GM12891 (cell line): ENCODE measurements at places on chromosomes 2 and 18.

- no peak for DNase-seq
Observed at GRCh38 chr18:33446604-33447003, 6.1 kb upstream of the CCDC178 start.

GRCh38 chr18:23779696-23780303 lies 90.5 kb downstream of the LAMA3 start:
- DNase-seq, result no peak

- DNase-seq, result peak; percentile 56
Observed at GRCh38 chr2:24009680-24010476, at the start of gene MFSD2B. MFSD2B (plus strand) TSS chr2:24010085; CDS start chr2:24010097, 12 bp downstream.

GRCh38 chr2:211957799-211958198 lies 580.8 kb downstream of the ERBB4 start:
- no peak for DNase-seq

DNA sequence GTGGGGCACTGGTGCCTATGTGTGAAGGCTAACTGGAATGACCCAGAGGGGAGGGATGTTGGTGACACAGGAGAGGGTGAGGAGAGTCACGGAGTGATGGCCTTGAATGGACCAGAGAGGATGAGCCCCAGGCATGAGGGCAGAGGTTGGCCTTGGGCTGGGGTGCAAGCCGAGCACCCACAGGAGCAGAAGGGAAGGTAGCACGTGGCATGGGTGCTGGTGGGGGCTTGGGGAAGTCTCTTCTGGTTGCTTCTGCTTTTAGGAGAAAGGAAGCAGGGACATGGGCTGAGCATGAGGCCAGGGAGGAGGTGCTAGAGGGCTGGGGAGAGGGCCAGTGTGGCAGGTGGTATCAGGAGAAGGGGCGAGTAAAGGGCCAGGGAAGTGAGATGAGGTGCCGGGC lies 183.8 kb downstream of the DYSF start:
- DNase-seq, result no peak

GRCh38 chr2:6103949-6104348 lies 411.8 kb downstream of the SOX11 start:
- DNase-seq, result no peak

GRCh38 chr2:148819019-148819585 lies 55.9 kb upstream of the KIF5C start:
- DNase-seq, result no peak

GRCh38 chr2:57205241-57205640 lies 841.4 kb upstream of the VRK2 start:
- no peak for DNase-seq

DNA sequence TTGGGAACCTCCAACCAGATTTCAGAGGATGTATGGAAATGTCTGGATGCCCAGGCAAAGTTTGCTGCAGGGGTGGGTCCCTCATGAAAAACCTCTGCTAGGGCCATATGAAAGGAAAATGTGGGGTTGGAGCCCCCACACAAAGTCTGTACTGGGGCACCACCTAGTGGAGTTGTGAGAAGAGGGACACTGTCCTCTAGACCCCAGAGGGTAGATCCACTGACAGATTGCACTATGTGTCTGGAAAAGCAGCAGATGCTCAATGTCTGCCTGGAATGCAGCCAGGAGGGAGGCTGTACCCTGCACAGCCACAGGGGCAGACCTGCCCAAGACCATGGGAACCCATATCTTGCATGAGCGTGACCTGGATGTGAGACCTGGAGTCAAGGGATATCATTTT lies 573.7 kb upstream of the NXPH2 start:
- DNase-seq, result no peak

GRCh38 chr2:106359512-106359911 lies 108.7 kb downstream of the RGPD3 start:
- no peak for DNase-seq

DNA sequence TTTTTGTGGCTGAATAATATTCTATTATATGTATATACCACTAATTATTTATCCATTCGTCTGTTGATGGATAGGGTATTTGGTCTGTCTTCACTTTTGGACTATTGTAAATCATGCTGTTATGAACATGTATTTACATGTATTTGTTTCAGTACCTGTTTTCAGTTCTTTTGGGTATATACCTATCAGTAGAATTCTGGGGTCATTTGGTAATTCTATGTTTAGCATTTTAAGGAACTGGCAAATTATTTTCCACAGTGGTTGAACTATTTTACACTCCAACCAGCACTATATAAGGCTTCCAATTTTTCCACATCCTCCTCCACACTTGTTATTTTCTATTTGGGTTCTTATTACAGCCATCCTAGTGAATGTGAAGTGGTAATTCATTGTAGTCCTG lies 12.4 kb upstream of the TANK start:
- no peak for DNase-seq

GRCh38 chr2:43057026-43057741 lies 169.2 kb downstream of the ZFP36L2 start:
- DNase-seq, result no peak

- DNase-seq, result no peak
Observed at GRCh38 chr2:157996799-157997198, 104.9 kb upstream of the UPP2 start.

- no peak for DNase-seq
Observed at GRCh38 chr2:219852626-219853025, 225.2 kb downstream of the SLC4A3 start.

DNA sequence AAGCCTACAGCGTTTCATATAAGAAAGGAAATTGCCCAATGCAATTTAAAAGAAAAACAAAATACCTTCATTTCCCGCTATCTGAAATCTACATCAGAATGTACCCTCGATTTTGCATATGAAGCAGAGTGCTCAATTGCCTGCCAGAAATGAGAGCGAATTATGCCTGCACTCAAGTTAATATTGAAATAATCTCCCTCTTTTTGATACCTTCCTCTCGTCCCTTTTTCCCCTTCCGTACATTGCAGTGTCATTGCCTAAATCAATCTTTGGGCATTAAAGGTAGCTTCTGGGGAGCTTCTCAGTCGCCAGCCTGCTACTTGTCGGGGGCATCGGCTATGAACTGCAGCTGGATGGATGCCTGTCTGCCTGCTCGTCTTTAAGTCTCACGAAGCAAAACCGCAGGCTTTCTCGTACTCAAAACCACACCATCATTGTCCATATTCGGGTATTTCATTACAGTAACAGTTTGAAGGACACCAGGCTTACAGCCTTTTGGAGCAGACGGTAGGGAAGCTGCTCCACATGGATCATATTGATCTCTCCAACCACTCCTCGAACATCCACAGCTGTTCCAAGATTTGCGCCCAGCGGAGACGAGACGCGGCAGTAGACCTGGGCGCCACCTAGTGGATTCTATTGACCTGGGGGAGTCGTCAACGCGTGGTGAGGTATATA lies 64.0 kb upstream of the HNRNPA3 start:
- peak; percentile 14 for DNase-seq

DNA sequence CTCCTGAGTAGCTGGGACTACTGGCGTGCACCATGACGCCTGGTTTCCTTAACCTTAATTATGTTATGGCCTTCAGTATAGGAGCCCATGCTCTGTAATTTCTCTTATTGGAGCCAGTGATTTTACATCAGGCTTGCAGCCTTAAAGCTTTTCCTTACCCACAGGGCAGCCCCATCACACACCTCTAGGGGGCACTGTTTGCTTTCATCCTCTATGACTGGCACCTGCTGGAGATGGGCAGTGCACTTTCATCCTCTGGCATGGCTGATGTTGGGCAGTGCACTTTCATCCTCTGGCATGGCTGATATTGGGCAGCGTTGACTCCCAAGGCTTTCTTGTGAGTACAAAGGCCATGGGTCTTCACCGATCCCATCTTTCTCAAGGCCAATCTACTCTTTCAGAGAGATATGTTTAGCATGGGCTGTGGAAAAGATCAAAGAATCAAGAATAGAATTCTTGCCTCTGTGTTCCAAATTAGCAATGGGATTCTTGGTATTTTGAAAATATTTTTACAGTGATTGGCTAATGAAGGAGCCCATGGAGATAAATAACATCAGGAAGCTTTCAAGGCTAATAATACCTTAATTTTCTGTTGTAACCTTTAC lies 80.7 kb upstream of the MEX3C start:
- no peak for DNase-seq

GRCh38 chr18:10784596-10785202 lies 258.9 kb downstream of the NAPG start:
- no peak for DNase-seq

DNA sequence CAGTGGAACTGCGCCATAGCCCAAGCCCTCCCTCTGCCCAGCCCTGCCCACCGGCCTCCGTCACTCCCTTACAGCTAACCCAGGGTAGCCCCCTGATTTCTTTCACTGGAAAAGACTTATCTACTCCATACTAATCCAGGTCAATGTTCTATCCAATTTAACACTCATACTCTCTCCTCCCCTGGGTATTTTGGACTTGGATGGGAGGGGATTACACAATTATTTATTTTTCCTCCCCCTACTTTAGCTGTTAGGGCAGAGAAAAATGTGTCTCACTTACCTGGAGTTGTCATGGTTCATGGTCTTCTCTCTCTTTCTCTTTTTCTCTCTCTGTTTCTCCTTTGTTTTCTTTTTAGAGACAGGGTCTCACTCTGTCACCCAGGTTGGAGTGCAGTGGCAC lies 100.6 kb upstream of the ST8SIA3 start:
- no peak for DNase-seq

DNA sequence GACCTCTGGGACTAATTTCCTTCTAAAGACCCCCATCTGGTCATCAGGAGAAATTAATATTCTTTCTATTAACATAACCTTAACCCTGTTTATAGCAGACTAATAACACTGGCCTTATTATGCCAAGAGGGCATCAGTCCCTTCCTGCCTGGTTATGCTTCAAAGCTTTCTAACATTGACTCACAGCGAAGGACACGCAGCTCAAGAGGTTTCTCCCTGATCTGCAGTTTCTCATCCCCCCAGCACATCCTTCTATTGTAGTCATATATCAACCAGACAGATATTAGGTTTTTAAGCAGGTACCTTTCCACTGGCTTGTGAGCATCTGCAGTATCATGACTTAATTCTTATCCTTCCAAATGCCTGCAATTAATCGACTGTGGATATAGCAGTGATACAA lies 100.0 kb upstream of the CXCR4 start:
- no peak for DNase-seq

GRCh38 chr18:39655341-39655740 lies 2089.7 kb upstream of the CELF4 start:
- no peak for DNase-seq

GRCh38 chr18:49021433-49022129 lies 70.8 kb upstream of the SMAD7 start:
- peak; percentile 65 for DNase-seq

- peak; percentile 48 for DNase-seq
Observed at GRCh38 chr2:237774811-237775553, 23.6 kb upstream of the RBM44 start.

DNA sequence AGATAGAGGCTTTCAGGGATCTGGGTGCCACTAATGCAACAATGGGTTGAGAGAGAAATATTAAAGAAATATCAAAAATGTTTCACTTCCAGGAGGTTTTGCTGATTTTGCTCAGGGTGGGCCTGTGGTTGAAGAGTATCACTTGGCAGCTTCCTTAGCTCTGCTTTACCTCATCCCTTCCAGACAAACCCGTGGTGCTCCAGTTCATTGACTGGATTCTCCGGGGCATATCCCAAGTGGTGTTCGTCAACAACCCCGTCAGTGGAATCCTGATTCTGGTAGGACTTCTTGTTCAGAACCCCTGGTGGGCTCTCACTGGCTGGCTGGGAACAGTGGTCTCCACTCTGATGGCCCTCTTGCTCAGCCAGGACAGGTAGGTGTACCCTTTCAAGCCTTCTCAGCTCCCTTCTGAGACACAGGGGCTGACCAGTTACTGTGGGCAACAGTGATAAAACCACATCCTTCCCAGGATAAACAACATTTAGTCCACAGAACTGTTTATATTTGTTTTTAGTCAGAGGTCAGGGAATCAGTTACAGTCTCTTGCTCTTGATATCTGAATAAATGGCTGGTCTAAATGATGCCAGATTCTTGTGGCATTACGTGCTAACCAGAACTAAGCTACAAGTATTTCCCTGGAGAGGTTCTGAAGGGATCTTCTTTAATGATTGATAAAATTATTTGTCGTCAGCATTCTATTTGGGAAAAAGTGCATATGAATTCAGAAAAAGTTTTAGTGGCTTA lies 7.0 kb downstream of the SLC14A1 start:
- DNase-seq, result no peak

DNA sequence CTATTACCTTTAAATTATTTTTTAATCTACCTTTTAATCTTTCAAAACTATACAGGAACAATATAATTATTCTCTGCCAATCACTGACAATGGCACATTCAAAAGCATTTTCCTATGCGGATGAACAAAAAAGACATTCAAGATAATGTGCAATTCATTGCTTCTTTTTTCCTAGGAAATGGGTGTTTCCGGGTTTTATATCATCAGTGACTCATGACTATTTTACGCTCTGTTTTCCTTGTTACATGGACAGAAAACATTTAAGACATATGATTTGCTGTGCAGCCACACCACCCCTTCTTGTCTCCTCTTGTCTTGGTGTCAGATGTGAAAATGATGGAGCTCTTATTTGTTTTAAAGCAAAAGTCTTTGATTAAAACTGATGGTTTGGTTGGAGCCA lies 184.7 kb upstream of the LINC00305 start:
- no peak for DNase-seq

DNA sequence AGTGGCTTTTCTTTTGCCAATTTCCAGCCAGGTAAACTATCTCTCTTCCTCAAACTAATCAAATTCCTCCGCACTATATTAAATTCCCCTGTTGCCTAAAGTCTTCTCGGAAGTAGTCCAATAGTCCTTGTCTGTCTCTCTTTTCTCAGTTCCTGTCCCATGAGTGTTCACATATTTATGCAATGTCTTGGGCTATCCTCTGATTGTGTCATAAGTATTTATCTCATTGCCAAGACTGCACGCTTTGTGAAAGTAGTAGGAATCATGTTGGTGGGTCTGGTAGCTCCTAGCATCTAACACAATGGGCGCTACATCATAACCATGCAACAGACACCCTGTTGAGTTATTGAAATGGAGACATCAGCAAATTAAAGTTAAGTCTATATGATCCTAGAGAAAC lies 59.9 kb upstream of the POU3F3 start:
- DNase-seq, result no peak
